ENCODE measurements at places on chromosomes 16 and 17.

- DNase-seq = peak; percentile 51
These were observed 948 bp downstream of the UTP18 start for GRCh38 chr17:51261024-51261963.

DNA sequence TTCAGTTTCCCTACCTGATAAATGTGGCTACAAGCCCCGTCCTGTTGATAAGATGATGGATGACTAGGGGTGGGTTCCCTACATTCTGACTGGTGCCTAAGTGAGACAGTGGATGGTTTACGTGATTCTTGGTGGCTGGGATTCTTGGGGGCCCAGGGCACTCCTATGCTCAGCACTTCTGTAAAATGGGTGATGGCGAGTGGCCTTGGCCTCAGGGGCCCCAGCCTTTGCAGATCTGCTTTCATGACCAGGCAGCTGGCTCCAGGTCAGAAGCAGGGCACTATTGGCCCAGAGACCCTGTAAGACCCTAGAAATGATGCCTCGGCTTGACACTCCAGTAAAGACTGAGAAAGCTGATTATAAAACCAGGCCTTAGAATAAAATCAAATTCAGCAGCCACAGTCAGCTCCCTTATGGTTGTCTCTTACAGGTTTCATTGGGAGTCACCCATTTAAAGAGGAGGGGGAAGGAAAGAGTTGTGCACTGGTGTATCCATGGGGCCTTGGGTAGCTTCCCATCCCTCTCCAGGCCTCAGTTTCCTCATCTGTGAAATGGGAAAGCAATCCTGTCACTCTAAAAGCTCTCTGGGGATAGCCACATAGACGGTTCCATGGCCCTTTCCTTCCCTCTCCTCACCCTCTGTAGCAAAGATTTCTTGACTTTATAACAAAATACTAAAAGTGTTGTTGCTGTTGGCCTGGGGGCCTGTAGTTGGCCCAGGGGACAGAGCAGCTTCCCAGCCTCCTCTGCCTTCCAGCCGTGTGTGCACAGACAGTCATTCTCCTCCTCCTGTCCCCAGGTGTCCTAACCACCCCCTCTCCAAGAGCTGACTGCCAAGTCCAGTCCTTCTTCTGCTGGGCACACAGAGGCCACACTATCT lies 1.2 kb downstream of the SNX20 start:
- no peak for DNase-seq

- no peak for DNase-seq
These were observed 33.6 kb upstream of the MED9 start for GRCh38 chr17:17443173-17443572.

- peak; percentile 73 for DNase-seq
These were observed 5.3 kb upstream of the NOS2 start for GRCh38 chr17:27805520-27806146.

- DNase-seq = no peak
These were observed 125.9 kb upstream of the HS3ST3A1 start for GRCh38 chr17:13727441-13728171.

GRCh38 chr16:19578378-19578971 lies 23.0 kb downstream of the VPS35L start:
- no peak for DNase-seq

GRCh38 chr17:74160656-74161502 lies 42.6 kb upstream of the RPL38 start:
- DNase-seq = no peak

DNA sequence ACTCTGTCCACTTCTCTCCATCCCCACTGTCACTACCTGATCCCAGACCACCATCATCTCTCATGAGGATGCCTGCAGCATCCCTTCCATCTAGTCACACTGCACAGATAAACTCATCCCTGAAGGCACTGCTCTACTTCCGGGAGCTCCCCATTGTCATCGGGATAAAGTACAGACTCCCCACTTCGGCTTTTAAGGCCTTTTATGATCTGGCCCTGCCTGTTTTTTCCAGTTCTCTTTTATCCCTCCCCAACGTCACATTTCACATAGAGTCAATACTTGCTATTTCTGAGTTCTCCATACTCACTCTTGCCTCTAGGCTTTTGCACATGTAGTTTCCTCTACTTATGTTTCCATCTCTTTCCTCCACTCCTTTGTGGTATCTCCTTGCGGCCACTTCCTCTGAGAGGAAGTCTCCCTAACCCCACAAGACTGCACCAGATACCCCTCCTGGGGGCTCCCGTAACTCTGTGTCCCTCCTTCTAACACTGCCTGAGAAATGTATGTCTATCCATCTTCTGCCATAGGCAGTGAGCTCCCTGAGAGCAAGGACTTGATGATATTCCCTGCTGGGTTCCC lies 66.9 kb downstream of the COPRS start:
- no peak for DNase-seq

GRCh38 chr17:68461122-68461539 lies 3.8 kb upstream of the WIPI1 start:
- no peak for DNase-seq

GRCh38 chr16:84976644-84977400 lies 34.5 kb downstream of the ZDHHC7 start:
- no peak for DNase-seq

DNA sequence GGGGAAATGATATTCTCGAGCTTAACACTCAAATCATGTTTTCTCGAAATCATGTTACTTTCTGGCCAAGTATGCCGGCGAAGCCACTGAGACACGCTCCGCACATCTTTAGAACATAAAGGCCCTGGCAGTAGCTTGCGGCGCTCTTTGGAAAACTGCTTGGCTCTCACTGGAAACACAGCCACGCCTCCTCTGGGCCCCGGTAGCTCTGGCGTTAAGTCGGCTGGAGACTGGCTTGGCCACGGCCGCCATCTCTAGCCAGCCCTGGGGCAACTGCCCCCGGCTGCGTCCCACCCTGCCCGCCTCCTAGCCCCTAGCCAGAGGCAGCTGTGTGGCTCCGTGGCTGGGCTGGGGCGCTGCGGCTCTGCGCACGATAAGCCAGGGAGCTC lies 9.2 kb upstream of the BAIAP2 start:
- no peak for DNase-seq

GRCh38 chr17:37170881-37171425 lies 204.8 kb upstream of the C17orf78 start:
- no peak for DNase-seq

- DNase-seq = no peak
These were observed 915 bp downstream of the AHSP start for GRCh38 chr16:31528523-31529107.

DNA sequence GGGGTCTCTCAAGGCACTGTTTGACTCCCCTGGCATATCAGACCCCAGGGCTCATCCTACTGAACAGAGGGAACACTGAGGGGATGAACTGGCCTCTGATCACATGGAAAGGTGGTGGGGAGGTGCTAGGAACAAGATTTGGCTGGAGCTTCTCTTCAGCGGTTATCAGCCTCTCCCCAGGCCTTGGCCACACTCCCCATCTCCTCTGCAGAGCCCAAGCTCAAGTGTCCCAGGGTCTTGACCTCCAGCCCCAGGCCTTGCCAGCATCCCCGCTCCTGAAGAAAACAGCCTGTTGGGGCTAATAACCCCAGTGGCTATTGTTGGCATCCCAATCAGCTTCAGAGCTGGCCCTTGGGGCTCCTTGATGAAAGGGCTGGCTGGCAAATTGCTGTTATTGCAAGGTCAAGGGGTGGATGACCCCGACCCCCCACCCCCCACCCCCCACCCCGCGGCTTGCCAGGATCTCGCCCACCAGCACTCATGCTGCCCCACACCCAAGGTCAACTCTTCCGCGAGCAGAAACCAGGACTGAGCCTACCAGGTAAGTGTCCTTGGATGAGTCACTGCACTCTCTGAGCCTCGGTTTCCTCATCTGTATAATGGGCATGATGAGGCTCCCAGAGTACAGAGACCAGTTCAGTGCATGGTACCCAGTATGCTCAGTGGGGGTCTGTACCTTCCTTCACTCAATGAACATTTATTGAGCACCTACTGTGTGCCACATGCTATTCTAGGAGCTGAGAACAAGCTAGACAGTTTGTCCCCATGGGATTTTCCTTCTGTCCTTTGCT lies 18.8 kb upstream of the FAM83G start:
- no peak for DNase-seq

DNA sequence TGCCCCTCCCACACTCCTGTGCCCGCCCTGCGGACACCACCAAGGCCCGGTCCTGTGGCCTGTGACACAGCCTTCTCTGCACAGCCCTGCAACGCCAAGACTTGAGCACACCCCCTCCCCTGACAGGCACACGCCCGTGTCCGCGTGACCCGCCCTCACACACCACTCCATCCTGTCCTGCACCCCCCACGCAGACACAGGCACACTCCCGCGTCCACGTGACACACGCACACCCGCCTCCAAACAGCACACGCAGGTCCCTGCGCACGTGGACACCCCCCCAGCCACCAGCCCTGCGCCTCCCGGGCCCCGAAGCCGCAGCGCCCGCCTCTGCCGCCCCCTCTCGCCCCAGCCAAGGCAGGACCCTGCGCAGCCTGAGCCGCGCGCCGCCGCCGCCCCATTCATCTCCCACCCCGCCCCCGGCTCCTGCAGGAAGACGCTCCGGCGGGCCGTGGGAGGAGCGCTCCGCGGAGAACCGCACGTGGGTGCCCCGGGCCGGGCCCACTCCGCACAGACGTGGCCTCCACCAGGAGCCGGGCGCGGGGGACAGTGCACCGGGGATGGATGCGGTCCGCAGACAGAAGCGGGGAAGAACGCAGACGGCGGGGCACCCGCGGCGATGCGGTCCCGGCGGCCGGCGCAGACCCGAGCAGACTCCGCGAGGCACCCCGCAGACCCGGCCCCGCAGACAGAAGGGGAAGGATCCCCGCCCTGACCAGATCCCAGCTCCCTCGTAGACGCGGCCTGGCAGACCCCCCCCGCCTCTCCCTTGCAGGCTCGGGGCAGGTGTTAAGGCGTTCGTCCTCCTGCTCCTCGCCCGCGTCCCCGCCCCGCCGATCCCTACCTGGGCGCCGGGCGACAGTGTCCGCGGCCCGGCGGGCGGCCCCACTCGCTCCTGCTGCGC lies 506 bp downstream of the CAMKK1 start:
- no peak for DNase-seq

DNA sequence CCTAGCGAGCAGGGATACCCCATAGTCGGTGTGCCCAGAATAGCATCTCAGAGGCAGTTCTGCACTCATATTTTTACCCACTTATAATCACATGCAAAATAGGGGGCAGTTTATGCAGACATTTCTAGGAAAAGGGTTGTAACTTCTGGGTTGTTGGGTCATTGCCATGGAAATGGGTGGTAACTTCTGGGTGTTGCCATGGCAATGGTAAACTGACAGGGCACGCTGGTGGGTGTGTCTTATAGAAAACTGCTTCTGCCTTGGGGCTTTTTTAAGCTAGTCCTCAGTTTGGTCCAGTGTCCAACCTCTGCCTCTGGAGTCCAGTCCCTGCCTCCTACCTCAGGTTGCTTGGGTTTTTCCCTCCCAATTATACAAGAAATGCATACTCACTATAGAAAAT lies 7.4 kb upstream of the SPAG9 start:
- no peak for DNase-seq

GRCh38 chr16:83458612-83459011 lies 349.2 kb upstream of the HSBP1 start:
- DNase-seq = no peak

- DNase-seq = no peak
These were observed 101.8 kb downstream of the ANKRD11 start for GRCh38 chr16:89388536-89388935.

- no peak for DNase-seq
These were observed 73.6 kb upstream of the MRTFB start for GRCh38 chr16:13997526-13997925.

DNA sequence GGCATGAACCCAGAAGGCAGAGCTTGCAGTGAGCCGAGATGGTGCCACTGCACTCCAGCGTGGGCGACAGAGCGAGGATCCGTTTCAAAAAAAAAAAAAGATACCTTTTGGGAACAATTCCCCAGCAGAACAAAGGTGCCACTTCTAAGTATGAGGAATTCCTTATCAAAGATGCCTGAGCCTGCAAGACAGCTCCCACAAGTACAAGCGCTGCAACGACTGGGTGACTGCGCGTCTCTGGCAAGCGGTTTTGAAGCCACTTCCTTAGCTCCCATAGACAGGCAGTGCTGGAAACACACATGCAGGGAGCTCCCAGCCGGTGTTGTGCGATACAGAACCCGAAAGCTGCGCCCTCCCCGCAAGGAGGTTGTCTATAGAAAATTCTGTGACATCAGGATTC lies 60.5 kb downstream of the ADCY9 start:
- no peak for DNase-seq

DNA sequence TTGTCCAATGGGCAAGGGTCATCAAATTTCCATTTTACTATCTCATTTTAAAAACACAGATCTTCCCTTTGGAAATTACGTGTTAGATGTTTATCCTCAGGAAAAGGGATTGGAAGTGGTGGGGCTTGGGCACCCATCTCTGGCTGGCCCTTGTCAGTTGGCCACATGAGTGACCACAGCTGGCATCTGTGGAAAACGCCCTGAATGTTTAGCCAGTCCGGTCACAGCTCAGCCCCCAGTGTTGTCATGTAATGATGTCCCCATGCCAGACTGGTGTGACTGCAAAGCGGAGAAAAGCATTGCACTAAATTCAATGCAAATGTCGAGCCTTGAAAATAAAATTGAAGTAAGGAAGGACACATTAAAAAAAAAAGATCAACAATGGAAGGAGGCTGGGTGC lies 53.0 kb downstream of the TMC6 start:
- no peak for DNase-seq

DNA sequence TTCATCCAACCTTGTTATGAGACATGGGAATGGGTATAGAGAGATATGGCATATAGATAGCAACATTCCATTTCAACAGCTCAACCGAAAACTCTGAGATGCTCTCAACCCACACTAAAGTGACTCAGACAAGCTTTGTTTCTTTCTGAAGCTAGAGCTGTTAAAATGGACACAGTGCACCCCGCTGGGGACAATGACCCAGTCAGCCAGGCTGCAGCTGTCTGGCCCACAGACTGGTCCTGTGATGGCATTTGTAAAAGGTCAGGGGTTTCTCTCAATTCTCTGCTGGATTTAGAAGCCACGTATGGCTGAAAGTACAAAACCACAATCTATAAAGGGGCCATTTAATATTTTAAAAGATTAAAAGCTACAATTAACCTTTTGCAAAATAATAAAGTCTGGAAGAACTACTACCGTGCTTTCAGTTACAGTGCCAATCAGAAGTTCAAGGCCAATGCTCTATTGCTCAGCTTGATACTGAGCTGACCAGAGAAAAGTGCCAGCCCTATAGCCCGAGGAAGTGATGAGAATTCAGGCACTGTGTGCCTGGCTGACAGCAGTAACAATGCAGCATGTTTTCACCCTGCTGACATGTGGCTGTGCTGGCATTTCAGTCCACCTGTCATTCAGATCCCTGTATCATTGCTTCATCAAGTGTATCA lies 60.2 kb downstream of the TEX2 start:
- no peak for DNase-seq

DNA sequence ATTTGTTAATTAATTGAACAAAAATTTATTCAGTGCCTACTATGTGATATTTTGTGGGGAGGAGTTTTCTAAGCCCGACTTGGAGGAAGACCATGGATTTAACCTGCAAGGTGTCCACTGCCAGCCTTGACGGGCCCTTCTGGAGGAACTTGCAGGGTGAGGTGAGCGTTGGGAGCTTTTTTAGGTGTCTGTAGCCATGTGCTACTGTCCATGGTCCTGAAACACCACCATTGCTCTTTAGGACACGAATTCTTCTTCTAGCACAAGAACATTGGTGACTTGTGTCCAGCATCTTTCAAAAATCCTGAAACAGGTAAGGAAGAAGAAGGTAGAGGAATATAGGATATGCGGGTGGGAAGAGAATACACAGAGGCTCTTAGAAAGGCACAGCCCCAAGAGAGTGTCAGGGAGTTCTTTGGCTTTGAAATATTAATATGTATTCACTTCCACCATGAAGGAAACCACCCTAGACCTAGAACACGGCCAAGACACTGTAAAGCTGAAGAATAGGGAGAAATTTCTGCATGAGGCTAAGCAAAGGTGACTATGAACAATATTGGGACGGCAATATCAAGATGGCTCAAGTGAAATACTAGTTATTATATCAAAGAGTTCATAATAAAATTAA lies 27.9 kb upstream of the OR4D1 start:
- no peak for DNase-seq

All from NCI-H1092 (cell line).